Activated T-helper 17 cell treated with anti-CD3 and anti-CD28 coated beads, Interleukin-2, amount 50 U/mL, for 72 hours (primary cell): ENCODE measurements at places on chromosomes 4 and X.

DNA sequence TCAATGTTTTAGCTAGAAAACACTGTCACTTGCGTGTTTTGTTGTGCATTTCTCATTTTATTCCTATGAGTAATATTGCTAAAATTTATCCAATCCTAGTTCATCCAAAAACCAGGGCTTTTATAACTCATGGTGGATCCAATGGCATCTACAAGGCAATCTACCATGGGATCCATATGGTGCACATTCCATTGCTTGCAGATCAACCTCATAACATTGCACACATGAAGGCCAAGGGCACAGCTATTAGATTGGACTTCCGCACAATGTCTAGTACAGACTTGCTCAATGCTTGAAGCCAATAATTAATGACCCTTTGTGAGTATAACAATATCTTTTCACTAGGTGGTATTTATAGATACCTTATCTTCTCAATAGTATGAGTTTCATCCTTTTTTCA is 57.2 kb upstream of the UGT2B7 start:
- ATAC-seq: no peak

DNA sequence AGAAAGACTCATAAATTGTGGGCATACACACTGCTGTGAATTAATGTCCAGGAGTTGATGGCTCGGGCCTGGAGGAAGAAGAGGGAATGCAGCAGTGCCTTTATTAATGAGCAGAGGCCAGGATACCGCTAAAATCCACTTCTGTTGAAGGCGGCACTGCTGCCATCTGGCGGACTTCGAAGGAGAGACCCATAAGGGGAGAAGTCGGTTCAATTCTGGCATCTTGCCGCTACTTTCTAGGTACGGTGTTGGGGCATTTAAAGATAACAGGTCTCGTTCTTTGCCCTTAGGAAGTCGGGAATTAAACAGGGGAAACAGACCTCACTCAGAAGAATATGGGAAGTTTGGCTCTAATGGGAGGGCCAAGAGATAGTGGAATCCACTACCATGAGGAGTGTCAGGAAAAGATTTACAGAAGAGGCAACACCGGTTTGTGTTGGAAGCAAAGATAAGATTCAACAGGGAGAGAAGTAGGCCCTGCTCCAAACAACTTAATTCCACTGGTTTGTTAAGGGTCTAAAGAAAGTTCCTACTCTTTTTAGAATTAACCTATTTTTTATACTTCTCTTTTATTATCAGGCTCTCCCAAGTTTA is 133.6 kb upstream of the GIMD1 start:
- peak; percentile 46 for ATAC-seq

- ATAC-seq: peak; percentile 9
These were observed 204.9 kb downstream of the APBB2 start for GRCh38 chr4:41009411-41009810.

DNA sequence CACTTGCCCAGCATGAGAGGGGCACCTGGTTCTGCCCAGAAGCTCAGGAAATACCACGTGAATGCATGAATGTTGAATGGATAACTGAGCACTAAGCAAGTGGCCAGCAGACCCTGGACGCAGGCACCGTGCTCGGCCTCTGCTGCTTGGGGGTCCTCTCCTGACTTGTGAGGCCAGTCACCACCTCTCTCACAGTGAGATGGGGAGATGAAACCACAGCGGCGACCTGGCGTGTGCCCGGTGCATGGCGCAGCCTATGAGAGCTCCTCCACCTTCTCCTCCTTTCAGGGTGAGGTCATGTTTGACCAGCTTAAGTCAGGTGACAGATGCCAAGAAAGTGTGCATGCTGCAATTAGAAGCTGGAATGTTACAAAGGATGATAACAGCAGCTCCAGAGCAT is 75.5 kb downstream of the HMX1 start:
- no peak for ATAC-seq

DNA sequence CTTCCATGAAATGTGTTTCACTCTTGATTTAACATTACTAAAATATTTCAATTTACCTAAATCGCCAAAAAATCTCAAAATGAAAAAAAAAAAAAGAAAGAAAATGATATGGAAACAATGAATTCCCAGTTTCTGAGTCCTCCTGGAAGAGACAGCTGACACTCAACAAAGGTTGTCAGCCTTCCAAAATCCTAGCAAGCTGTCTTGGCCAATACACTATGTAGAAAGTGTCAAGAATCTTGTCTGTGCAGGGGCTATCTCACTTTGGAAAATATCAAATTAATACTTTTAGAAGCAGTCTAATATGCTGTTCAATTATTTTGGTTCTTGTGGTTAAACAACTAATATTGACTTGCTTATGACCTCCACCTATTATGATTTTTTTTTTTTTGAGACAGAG is 8.7 kb downstream of the DKK2 start:
- ATAC-seq: no peak

DNA sequence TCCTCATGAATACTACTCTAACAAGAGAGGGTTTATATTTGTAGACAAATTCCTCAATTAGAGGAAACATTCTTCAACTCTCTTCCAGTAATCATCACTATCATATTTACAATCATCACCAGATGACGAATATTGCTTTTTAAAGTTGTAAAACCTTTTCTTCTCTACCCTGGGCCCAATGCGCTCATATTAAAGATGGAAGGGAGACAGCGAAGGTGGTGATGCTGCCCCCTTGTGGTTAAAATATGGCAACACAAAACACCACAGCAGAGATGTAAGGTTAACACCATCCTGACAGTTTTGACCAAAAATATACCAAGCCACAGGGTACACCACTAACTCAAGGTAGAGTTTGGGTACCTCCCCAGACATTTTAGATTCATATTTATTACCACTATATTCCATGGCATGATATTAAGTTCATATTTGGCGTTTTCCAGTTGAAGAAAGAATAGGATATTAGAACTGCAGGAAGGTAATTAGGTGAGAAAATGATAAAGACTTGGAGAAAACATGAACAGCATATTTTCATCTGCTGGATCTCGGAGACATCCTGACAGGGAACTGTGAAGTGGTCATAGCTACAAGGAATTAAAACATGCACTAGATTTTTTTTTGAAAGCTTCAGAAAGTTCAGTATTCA is 72.8 kb downstream of the SLC9A7 start:
- ATAC-seq: peak; percentile 69

GRCh38 chrX:25219480-25219879 is 203.7 kb upstream of the ARX start:
- no peak for ATAC-seq

GRCh38 chr4:127479031-127479622 is 153.6 kb upstream of the INTU start:
- no peak for ATAC-seq

GRCh38 chr4:3211866-3212265 is 37.1 kb upstream of the MSANTD1 start:
- no peak for ATAC-seq

DNA sequence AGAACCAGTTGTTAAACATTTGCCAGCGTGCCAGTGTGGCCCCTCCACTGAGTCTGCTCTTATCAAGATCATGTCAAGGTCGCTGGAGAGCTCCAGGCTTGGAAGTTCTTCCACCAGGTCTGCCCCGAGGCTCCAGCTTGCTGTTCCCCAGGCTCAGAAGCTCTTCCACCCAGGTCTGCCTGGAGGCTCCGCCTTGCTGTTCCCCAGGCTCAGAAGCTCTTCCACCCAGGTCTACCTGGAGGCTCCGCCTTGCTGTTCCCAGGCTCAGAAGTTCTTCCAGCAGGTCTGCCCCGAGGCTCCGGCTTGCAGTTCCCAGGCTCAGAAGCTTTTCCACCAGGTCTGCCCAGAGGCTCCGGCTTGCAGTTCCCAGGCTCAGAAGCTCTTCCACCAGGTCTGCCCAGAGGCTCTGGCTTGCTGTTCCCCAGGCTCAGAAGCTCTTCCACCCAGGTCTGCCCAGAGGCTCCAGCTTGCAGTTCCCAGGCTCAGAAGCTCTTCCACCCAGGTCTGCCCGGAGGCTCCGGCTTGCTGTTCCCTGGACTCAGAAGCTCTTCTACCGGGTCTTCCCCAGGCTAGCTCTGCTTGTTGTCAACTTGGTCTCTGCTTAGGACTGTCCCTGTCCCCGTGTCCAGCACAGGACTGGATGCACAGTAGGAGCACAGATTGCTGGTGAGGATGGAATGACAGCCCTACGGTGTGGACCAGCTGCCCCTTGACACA is 54.4 kb downstream of the HMX1 start:
- ATAC-seq: no peak

- no peak for ATAC-seq
These were observed 287.0 kb upstream of the RASGEF1B start for GRCh38 chr4:81758574-81759264.

GRCh38 chr4:4872314-4872903 is 12.9 kb downstream of the MSX1 start:
- ATAC-seq: no peak

DNA sequence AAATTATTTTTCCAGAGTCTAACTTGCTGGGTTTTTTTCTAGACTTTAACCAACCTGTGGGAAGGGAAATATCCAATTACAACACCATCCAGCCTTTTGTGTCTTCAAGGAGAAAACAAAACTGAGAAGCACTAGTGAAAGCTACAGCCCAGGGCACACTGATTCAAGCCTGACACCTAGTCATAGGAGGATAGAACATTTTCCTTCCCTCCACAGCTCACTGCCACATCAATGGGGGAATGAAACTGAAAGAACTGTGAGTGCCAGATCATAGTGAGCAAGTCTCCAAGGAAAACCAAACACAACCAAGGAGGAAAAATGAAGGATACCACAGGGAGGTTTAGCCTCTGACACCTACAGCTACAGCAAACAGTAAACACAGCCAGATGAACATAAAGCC is 43.3 kb upstream of the MAGEA8 start:
- peak; percentile 89 for ATAC-seq

DNA sequence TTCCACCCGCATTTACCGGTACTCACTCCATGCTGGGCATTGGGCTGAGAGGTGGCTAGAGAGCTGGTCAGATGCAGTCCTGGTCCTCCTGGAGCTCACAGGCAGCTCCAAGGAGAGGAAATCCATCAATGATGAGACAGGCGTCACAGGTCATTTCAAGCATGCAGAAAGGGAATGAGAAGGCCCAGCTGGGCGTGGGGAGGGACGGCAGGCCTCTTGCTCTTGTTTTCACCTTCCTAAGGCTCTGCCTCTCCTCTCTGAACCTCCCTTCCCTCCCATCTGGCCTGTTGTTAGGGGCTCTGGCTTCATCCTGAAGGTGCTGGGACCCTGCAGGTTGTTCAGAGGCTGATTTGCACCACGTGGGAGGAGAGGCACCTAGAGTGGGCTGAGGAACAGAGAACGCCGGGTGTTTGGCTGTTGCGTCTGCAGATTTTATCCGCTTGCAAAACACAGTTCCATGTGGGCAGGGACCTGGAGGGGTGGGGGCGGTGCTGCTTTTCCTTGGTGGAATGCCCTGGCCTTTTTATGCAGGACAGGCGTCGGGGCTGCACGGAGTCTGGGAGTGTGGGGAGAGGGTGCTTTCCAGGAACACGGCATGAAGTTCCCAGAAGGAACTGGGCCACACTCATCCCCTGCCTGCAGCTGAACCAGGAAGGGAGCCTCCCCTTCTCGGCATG is 81.5 kb upstream of the PSAPL1 start:
- ATAC-seq: no peak
